ENCODE measurements at places on chromosomes 12 and 14.

DNA sequence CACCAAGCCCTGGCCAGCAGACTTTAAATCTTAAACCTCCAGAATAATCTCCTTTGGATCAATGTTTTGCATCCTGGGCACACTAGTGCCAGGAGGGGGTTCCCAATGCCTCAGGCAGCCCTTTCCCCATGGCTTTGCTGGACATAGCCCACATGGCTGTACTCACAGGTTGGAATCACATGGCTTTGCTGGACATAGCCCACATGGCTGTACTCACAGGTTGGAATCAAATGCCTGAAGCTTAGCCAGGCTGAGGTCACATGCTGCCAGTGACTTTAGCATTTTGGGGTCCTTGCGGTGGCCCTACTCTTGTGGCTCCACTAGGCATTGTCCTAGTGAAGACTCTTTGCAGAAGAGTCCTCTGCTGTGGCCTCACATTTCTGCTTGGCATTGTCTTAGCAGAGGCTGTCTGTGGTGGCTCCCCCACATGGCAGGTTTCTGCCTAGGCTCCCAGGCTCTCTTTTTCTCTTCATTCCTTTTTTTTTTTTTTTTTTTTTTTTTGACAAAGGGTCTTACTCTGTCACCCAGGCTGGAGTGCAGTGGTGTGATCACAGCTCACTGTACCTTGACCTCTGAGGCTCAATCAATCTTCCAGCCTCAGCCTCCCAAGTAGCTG, 13.0 kb downstream of the FLVCR2 start:
- no peak for DNase-seq

DNA sequence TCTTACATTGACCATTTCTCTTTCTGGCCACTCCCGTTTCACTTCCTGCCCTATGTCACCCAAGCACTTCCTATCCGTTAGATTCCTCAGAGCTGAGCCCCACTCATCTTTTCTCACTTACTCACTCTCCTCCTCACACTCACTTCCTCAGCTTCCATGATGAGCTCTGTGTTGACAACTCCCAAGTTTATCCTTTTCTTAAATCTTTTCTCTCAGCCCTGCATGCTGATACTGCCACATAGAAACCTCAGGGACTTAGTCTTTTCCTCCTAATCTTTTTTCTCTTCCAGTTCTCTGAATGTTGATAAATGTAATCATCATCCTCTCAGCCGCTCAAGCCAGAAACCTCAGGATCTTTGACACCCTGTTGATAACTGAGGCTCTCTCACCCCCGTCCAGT, 99.6 kb downstream of the ANO6 start:
- DNase-seq: no peak

DNA sequence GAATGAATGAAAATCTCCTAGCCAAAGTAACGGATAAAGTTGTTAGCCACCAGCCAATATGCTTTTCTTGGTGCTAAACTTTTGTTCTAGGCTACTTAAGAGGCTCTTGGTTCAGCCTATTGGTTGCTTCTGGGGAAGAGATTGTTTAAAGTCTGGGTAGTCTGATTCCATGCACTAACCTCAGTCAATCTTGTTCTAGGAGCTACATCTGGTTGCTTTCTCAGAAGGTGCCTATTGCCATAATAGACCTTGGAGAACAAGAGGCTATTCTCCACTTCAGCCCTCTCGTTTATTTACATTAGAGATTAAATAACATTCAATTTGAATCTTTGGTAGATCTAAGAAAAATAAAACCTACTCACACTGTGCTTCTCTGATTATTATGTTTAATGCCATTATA, 40.8 kb upstream of the OTOGL start:
- DNase-seq: no peak

GRCh38 chr12:93737457-93738198, 60.5 kb downstream of the CRADD start:
- no peak for DNase-seq

GRCh38 chr12:68521321-68521839, 89.3 kb upstream of the RAP1B start:
- DNase-seq: no peak

Measured in GM12891 (cell line).